H9 (cell line): ENCODE measurements at places on chromosomes 6 and 20. TPM values are rescaled to one million over a fixed set of nuclear protein-coding genes. Genes with fewer than 3 reads are reported as not detected.

DNA sequence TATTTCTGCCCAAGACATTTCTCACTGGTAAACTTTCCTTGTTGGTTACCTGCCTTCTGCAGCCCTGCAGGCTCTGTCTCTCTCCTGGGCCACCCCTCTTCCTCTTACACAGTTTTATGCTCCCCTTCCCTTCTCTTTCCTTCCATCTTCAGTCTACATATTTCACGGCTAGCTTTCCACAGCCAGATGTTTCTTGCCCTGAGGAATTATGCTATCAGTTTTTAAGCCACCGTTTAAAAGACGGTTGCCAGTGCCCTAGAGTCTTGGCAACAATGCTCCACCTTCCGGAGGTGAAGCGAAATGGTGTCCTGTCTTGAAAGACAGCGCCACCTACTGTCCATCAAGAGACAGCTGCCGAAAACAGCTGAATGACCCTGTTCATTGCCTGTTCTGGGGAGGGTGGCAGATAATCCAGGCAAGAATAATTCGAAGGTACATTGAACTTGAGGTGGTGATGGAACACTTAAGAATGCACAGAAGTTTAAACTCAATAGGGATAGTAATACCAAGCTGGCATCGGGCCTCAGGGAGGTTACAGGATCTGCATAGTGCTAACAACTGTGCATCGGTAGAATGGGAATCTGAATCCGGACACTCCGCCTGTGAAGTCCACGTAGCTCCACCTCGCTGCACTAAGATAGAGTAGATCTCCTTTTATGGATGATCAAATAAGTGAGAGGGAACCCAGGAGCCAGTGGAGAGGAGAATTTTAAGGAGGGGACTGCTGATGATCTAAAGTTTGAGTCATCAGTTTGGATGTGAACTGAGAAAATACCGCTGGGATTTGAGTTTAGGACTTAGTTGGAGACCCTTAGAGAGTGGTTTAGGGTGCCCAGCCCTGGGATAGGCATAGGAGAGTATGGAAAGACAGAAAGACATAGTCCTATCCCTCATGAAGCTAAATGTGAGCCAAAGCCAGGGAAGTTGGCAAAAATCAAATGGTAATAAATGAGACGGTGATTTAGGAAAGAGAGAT is 4.8 kb upstream of the TRIM40 start:
- H3K4me3 ChIP-seq: peak overlapping the region; percentile 16; the same call in 1 of the 3 replicates
- peak; percentile 75 for DNase-seq
- no peaks in the 10 kb centered on the region for H3K36me3 ChIP-seq

GRCh38 chr20:58891718-58892140 is 39.2 kb downstream of the GNAS start:
- no peak overlapping the region for H3K27ac ChIP-seq
- peaks cover 8% of the 10 kb centered on the region for H3K4me1 ChIP-seq
- no peaks in the 10 kb centered on the region for H3K27me3 ChIP-seq
- H3K36me3 ChIP-seq: peaks cover 16% of the 10 kb centered on the region

SNAI1 gene
- 6.4 and 7.0 TPM in 2 replicates for total RNA-seq

SLC35D3 gene
- total RNA-seq: 0.17 and 0.57 TPM in 2 replicates

BTN1A1 gene
- total RNA-seq: 0.15 and 0.18 TPM in 2 replicates

DNA sequence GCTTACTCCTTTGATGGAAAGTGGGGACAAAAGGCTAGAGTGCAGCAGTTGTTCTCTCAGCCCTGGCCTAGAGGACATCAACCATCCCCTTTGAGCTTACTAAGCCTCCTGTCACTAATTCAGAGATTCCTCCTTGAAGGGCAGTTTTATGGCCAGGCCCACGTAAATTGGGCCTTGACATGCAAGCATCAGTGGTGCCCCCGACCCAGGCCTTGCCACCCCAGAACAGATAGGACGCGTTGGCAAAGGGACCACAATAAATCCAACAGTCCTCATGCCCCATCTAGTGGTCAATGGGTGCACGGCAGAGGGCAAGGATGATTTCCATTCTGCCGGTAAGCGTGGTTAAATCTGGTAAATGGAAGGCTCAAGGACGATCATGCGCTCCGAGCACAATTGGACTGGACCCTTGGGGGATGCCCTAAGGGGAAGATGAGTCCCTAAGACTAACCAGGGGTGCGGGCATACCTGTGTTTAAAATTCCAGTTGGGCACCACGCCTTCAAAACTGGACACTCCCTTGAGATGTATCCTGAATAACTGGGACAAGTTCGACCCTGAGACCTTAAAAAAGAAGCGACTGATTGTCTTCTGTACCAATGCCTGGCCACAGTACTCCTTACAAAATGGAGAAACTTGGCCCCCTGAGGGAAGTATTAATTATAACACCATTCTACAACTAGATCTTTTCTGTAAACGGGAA is 32.6 kb downstream of the CEP85L start:
- H3K4me3 ChIP-seq: no peak overlapping the region
- no peak overlapping the region for H3K27ac ChIP-seq
- DNase-seq: peak; percentile 64
- H3K27me3 ChIP-seq: no peaks in the 10 kb centered on the region
- peaks cover 2% of the 10 kb centered on the region; the same call in 2 of the 3 replicates for H3K36me3 ChIP-seq

GRCh38 chr6:125966569-125966968 is 10.0 kb downstream of the HINT3 start:
- no peaks in the 10 kb centered on the region for H3K4me1 ChIP-seq
- no peaks in the 10 kb centered on the region for H3K27me3 ChIP-seq
- no peak overlapping the region for H3K27ac ChIP-seq
- H3K4me3 ChIP-seq: no peak overlapping the region
- DNase-seq: no peak

CTSA gene
- total RNA-seq: 59.6 and 64.4 TPM in 2 replicates

DNA sequence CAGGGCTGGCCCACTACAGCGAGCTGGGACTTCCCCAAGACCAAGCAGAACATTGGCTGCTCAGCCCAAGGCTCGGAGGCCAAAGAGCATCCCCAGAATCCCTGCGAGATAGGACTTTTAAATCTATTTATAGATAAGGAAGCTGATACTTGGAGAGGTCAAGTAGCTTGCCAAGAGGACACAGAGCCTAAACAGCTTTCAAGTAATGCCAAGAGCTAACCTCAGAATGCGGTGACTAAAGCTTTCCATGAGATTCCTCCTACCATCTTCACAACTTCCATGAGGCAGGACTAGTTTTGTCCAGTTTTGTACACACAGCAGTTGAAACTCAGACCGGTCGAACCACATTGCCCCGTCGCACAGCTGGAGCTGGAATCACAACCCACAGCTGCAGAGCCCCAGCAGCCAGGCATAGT is 168.1 kb upstream of the TOP1 start:
- H3K27ac ChIP-seq: no peak overlapping the region
- no peak for DNase-seq
- H3K4me3 ChIP-seq: no peak overlapping the region
- peaks cover 6% of the 10 kb centered on the region; the same call in 1 of the 2 replicates for H3K4me1 ChIP-seq
- no peaks in the 10 kb centered on the region for H3K27me3 ChIP-seq

DNA sequence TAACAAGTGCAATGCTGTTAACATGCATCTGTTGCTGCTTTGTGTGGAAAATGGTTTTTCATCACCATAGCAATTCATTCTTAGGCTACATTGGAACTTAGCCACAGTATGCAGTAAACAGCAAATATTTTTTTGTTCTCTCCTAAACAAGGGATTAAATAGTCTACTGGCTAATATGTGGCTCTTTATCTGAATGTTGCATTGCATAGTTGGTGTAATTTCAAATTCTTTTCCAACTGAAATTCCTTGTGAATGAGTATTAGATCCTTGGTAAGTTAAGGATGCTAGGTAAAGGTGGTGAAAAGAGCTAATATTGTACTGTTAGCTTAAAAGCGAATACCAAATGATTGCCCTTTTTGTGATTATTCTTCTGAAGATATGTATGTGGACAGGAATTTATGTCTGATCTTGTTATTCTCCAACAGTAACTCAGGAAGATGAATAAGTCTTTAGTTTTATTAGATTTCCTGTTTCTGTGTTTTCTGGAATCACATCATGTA is 958 bp downstream of the MLIP start:
- no peak for DNase-seq
- H3K27ac ChIP-seq: no peak overlapping the region
- H3K4me3 ChIP-seq: no peak overlapping the region
- H3K27me3 ChIP-seq: no peaks in the 10 kb centered on the region
- no peaks in the 10 kb centered on the region for H3K4me1 ChIP-seq

GPR63 gene
- 5.2 and 5.9 TPM in 2 replicates for total RNA-seq

- no peaks in the 10 kb centered on the region for H3K4me1 ChIP-seq
- peaks cover 3% of the 10 kb centered on the region; the same call in 1 of the 3 replicates for H3K36me3 ChIP-seq
- H3K27ac ChIP-seq: no peak overlapping the region
- no peaks in the 10 kb centered on the region for H3K27me3 ChIP-seq
- peak; percentile 4 for DNase-seq
- H3K4me3 ChIP-seq: no peak overlapping the region
Observed at GRCh38 chr20:24392612-24393011, 76.8 kb upstream of the SYNDIG1 start.

GRCh38 chr20:10347086-10347880 is 86.7 kb downstream of the MKKS start:
- 0 out of 2 replicates have a peak, but pooled peaks cover 4% of the 10 kb centered on the region for H3K36me3 ChIP-seq
- H3K4me3 ChIP-seq: no peak overlapping the region
- H3K4me1 ChIP-seq: peaks cover 8% of the 10 kb centered on the region; the same call in 1 of the 2 replicates
- no peak overlapping the region for H3K27ac ChIP-seq

DNA sequence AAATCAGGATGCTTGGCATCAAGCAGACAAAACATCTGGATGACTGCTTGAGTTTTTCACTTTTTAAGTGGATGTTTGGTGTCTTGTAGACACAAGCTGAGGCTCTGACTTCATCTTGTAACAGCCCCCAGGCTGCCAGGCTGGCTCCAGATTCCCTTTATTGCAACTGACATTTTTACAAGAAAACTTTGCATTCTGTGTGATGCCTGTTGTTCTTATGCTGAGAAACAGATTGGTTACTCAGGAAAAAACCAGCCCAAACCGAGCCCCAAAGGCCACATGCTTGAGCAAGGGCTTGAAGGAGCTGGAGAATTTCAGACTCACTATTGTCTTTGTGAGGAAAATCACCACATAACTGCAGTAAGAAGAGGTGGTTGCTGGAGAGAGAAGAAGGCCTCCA is 98.4 kb upstream of the PREP start:
- DNase-seq: no peak
- no peak overlapping the region for H3K4me3 ChIP-seq
- H3K36me3 ChIP-seq: no peaks in the 10 kb centered on the region
- no peak overlapping the region for H3K27ac ChIP-seq

HLA-DQA1 gene
- 0.68 and 1.7 TPM in 2 replicates for total RNA-seq

DNA sequence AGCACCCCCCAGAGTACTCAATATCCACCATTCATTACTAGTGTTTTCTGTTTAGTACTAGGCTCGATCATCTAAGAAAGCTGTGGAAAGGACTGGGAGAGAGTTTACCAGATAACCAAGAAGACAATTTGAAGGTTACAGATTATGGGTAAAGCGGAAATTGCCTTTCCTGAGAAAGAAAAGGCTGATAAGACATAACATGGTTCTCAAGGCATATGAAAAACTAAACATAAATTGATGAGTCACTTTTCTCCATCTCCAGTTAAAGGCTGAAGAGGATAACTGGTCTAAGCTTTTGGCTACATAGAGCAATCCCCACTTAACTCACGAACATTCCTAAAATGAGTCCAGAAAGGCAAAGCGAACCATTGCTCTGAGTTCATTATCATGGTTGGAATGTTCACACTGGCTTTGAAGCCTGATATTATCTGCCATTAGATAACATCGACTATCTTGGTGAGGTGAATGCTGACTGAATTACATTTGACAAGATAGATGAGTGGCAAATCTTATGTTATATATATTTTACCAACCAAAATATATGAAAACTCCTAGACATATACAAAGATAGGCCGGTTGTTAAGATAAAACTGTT is 65.8 kb downstream of the BTBD9 start:
- no peak for DNase-seq
- no peak overlapping the region for H3K4me3 ChIP-seq

DNA sequence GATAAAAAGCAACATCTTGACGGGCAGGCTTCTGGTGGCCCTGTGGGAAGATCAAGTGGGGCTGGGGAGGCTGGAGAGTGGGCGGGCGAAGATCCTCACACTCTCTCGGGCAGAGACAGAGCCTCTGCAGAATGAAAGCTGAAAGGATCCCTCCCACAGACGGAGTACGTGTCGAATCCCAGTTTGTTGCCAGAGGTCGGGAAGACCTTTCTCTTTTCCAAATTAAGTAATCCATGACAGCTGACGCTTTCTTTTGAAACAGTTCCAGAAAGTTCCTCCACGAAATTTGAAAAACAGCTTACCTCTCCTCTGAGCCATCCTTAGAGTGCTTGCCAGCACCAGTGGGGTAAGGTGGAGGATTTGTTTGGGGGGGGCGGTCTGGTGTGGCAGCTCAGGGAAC is 155.6 kb upstream of the SMLR1 start:
- H3K4me1 ChIP-seq: no peaks in the 10 kb centered on the region
- no peak for DNase-seq
- no peaks in the 10 kb centered on the region for H3K36me3 ChIP-seq
- no peaks in the 10 kb centered on the region for H3K27me3 ChIP-seq

DNA sequence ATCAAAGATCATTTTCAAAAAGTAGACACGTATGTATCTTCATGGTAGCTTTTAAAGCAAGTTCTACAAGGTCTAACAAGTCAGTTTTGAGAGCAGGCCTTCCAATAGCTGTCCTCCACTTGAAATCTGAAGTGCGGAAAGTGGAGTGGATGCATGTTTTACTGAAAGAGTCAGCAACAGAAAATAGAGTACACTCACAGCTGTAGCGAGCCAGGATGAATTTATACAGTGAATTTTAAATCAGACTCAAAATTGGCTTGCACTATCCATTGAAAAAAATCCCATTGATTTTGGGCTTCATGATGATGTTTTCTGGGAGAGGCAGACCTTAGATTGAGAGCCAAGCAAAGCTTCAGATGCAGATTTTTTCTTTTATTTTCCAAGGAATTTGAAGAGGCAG is 80.6 kb downstream of the GJA10 start:
- no peak overlapping the region for H3K4me3 ChIP-seq
- no peaks in the 10 kb centered on the region for H3K36me3 ChIP-seq
- no peak overlapping the region for H3K27ac ChIP-seq
- DNase-seq: no peak
- H3K4me1 ChIP-seq: no peaks in the 10 kb centered on the region; the same call in 1 of the 2 replicates

DNA sequence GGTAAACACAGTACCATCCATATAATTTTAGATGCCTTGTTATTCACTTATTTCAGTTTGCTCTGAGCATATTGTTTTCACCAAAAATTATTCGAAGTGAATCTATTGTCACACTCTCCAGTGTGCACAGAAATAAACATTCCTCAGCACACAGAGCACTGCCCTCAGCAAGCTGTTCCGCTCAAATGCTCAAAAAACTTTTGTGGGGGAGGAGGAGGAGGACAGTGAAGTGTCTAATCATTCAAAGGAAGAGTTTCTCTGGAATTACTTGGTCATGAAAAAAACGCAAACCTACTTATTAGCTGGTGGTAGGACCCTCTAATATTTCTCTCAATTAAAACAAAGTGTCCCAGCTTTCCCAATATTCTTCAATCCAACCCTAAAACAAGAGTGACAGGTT is 88.3 kb downstream of the DTNBP1 start:
- H3K27me3 ChIP-seq: no peaks in the 10 kb centered on the region
- no peak overlapping the region for H3K27ac ChIP-seq
- H3K4me1 ChIP-seq: peaks cover 2% of the 10 kb centered on the region; the same call in 1 of the 2 replicates
- no peak for DNase-seq
- H3K4me3 ChIP-seq: no peak overlapping the region

DNA sequence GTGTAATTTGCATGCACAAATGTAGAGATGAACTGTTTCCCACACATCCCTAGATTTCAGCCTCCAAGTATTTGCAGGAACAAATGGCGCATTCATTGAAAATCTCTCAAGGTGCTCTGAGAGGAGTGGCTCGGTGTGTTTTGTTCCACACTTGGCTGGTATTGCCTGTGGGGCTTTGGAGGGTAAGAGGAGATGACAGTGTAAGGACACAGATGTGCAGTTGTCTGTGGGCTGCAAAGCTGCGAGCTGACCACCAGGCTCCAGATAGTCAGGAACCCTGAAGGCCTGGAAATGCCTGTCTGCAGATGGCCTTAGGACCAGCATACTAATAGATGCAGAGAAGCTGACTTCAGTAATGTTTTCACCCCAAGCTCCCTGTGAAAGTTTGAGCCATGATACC is 57.7 kb upstream of the PBOV1 start:
- no peak overlapping the region for H3K4me3 ChIP-seq
- H3K27me3 ChIP-seq: no peaks in the 10 kb centered on the region
- H3K36me3 ChIP-seq: peaks cover 5% of the 10 kb centered on the region; the same call in 1 of the 2 replicates
